DMS153 (cell line): ENCODE measurements at places on chromosomes 5 and 9.

GRCh38 chr9:128927731-128928411, 7.1 kb downstream of the PHYHD1 start:
- DNase-seq = peak; percentile 22

DNA sequence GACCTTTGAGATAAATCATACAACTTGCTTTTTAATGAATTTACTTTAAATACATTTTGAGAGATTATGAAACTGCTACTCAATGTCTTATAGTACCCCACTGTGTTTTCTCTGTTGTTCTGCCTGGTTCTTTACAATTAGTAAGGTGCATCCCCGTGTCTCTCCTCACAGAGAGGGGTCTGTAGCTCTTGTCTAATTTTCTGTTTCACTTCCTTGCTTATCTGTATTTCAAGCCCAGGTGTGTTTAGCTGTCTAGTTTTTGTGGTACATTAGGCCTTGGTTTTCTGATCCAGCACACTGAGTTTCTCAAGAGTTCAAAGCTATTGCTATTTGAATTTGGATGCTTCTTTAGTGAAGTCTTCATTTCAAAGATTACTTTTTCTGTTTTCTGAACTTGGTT, 105.1 kb downstream of the MAST4 start:
- DNase-seq = no peak

- no peak for DNase-seq
These were observed 713.4 kb downstream of the EFNA5 start for GRCh38 chr5:106957336-106957735.

DNA sequence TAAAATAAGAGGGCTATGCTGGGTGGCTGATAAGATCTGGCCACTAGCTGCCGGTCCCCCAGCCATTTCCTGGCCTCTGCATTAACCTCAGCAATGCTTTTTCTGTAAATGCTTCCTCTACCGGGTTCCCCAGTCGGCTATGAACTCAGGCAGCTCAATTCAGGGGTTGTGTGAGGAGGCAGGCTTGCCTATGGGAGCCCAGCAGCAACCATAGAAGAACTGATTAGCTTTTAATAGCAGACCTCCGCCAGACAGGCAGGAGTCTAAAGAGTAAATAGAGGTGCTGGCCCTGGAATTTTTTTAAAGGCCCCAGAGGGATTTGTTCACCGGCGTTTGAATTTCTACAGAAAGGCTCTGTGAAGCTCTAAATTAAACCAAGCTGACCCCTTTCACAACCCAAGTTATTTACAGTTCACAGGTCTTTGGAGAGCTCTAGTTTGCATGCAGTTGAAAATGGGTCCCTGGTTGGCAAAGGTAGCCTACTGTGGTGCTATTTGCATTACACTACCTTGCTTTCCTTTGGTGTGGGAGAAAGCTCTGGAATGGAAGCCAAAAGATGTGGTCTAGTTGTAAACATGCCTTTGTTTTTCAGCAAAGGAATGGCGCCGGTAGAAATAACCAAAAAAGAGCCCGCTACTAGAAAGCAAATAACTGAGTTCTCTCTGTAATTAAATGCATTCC, 289.7 kb upstream of the SEMA6A start:
- DNase-seq = peak; percentile 18

- no peak for DNase-seq
These were observed 21.3 kb upstream of the NDST1 start for GRCh38 chr5:150486402-150487198.
